ENCODE measurements at places on chromosomes 16 and 17. TPM values are rescaled to one million over a fixed set of nuclear protein-coding genes. Genes with fewer than 3 reads are reported as not detected.

- no peak for DNase-seq
Measured at GRCh38 chr17:28038802-28039201, 3.7 kb upstream of the NLK start.

DNA sequence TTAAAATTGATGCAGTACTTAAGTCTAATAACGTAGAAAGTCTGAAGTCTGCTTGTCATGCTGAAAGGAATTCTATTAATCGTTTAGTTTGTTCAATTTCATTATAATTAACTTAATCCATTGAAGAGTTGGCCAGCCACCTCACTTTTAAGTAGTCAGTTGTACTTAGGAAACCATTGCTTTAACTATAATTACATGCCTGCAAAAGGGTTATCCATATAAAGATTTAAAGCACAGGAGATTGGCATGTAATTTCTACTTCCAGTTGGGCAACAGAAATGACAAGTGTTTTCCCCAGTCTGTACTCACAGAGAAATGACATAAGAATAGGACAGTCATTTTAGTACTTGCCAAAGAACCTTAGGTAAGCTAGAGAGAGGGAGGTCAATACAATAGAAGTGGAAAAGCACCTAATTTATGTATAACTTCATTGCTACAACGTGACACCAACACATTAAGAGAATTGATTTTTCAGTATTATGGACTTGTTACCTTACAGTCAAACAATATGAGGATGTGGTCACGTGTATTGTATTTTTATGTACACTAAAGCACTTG lies 3.7 kb upstream of the USP32 start:
- no peak for DNase-seq

The GAS2L2 gene
- total RNA-seq = not detected

GRCh38 chr17:51692917-51693316 lies 432.6 kb downstream of the UTP18 start:
- DNase-seq = no peak

The MAPT gene
- 61.5 TPM for total RNA-seq

- DNase-seq = peak; percentile 12
Measured at GRCh38 chr16:87658564-87659225, 56.4 kb downstream of the JPH3 start.

GRCh38 chr17:81165246-81166032 lies at the start of gene PVALEF:
PVALEF (plus strand) TSS chr17:81165507; CDS start chr17:81181227, 15,720 bp downstream.
- no peak for DNase-seq

DNA sequence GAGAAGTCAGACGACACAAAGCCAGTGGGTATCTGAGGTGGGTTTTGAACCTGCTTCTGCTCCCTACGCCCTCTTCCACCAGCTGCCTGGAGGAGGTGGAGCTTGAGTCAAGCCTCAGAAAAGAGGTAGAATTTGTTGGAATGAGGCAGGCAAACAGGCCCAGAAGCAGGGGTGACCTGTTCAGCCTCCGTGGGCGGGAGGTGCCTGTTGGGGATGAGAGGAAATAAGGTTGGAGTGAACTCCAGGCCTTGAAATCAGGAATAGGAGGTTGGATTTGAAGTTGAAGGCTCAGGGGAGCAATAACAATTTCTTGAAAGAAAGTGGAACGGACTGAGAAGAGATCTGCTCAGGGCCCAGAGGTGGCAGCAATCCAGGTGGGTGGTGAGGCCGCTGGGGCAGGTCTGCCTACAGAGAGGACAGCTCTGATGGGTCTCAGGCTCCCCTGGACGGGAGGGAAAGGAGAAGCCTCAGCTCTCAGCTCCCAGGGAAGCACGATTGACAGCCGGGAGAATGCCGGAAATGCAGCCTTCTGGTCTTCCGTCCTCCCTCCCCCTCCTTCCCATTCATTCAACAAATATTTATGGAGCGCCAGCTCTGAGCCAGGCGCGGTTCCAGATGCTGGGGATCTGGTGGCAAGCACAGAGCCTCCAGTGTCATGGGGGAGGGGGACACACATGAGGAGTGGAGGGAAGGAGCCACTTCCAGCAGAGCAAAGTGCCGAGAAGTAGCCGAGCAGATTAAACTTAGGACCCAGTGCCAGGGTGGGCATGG lies 61.9 kb upstream of the CIBAR2 start:
- peak; percentile 57 for DNase-seq

- no peak for DNase-seq
Measured at GRCh38 chr17:19363114-19363438, 553 bp upstream of the B9D1 start.

The CD300A gene
- total RNA-seq = 7.0 TPM

DNA sequence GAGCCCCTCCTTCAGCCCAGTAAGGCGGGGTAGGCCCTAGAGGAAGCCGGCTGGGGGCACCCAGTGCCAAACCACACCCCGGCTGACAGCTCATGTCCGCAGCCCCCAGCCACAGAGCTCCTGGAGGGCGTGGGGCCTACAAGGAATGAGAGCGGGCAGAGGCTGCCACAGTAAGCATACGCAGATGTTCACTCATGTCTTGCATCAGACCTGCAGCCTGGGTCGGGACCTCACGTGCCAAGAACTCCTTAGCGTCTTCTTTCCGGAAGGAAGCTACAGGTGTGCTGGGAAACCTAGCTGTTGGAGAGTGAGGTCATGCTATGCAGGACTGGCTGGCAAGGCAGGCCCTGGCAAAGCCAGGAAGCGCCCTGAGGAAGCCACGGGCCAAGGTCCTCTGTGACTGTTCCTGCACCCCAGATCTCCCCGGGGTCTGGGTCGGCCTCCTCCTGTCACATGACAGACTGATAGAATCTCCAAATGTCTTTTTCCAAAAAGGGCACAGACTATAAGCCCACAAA lies 1.6 kb downstream of the ZNF598 start:
- DNase-seq = peak; percentile 70

DNA sequence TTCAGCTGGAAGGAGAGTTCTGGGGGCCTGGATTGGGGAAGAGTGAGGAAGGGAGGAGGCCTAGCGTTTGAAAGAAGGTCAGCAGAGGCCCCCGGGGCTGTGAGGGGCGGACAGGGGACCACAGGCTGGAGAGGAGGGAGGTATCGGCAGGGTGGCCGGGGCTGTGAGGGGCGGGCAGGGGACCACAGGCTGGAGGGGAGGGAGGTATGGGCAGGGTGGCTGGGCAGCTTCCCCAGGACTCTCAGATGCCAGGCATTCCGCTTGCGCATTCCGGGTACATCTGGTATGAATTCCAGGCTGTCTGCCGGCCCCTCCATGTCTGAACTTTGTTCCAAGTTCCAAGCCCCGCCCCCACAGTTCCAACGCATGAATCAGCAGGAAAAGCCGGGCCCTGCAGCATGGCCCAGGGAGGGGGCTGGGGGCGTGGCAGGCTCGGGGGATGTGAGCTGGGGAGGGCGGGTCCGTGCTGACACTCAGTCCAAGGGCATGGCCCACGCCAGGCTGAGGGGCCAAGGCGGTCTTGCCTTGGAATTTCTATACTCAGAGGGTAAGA lies 4.3 kb upstream of the TLCD2 start:
- DNase-seq = peak; percentile 100

DNA sequence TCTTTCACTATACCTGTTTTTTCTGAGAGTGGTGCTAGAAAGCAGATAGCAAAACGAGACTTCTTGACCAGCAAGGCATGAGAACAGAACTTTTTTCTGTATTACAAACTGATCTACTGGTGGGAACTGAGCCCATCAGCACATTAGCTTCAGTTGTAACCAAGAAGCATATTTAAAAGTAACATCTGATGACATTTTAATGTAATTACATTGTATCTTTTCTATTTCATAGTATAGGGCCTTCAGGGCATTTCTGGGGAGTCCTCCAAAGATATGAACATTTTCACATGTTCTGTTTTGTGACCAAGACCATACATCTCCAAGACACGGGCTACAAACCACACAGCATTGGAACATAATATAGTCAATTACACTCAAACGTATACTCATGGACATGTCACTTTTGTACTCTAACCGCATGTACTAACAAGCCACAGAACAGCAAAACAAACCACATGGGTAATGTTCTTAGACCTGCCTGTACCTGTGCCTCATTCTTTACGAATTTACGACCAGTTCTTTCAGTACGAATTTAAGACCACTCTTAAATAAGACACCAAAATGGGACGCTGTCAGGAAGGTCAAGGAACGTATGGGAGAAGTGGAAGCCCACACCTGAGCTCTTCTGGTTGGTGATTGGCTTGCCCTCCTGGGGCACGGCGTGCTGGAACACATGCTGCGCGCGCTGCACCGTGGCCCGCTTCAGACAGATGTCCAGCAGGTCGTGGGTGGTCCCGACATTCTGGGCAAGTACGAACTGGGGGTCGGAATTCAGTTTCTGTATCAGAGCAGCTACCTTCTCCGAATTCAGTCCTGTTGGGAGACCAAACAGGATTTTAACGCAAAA lies 825 bp downstream of the BLMH start:
- DNase-seq = peak; percentile 68

DNA sequence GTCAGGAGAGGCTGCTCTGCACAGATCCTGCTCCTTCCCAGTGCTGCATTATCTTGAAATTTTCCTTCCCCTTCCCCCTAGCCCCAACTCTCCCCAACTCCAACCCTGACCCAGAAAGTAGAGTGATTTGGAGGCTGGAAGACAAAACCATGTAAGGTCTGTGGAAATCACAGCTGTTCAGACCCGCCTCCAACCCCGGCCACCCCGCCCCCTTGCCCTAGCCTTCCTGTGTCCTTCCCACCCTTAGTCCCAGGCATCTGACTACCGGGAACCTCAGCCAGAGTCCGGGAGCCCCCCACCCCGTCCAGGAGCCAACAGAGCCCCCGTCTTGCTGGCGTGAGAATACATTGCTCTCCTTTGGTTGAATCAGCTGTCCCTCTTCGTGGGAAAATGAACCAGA lies at the start of gene AOC3:
AOC3 (plus strand) TSS at position 246 of the 400 bp plus-strand sequence; CDS start at position 391, 145 bp downstream.
- DNase-seq = no peak

GRCh38 chr17:40699371-40699770 lies 4.2 kb downstream of the KRT24 start:
- DNase-seq = no peak

The MFSD6L gene
- total RNA-seq = 2.0 TPM
